T-cell (primary cell): ENCODE measurements at places on chromosomes 1 and 21. TPM values are rescaled to one million over a fixed set of nuclear protein-coding genes. Genes with fewer than 3 reads are reported as not detected.

TPTE gene
- total RNA-seq, result not detected

ERG gene
- total RNA-seq, result 0.66 TPM

IGSF3 gene
- total RNA-seq, result 0.30 TPM

LCE6A gene
- not detected for total RNA-seq

TBX15 gene
- total RNA-seq, result 0.12 TPM

ARHGEF10L gene
- 0.30 TPM for total RNA-seq

GRCh38 chr1:184272175-184272866, 114.5 kb upstream of the C1orf21 start:
- DNase-seq, result no peak

GRCh38 chr1:110480356-110481096, 29.6 kb downstream of the PROK1 start:
- DNase-seq, result no peak

- DNase-seq, result no peak
Measured at GRCh38 chr1:40438391-40439015, 11.8 kb upstream of the ZFP69B start.

GRCh38 chr21:39263372-39263771, 50.1 kb downstream of the BRWD1 start:
- no peak for DNase-seq

DNA sequence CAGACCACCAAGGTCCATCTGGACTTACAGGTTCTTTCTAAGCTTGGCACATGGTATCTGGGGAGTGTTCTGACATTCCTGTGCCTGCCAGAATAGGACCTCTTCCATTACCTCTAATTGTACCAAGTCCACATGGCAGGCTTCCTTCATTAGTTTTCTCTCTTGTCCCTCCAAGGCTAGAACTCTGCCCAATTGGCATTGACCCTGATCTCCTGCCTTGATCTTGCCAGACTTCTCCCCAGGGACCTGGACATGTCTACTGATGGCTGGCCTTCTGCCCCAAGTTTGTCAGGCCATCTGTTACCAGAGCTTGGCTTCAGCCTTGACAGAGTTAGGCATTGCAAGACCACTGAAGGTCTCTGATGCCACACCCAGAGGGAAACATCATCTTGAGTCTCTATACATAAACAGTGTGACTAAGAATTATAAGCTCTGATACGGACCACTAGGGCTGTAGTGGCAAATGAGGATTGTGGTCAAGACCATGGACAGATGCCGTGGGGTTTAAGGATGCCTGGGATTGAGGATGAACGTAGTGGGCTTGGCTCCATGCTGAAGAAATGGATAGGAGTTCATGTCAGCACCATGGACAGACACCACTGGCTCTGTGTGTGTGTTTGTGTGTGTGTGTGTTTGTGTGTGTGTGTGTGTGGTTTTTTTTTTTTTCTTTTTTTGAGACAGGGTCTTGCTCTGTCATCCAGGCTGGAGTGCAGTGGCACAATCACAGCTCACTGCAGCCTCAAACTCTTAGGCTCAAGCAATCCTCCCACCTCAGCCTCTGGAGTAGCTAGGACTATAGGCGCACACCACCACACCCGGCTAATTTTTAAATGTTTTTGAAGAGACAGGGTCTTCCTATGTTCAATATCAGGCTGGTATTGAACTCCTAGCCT, 19.5 kb upstream of the PSMB2 start:
- DNase-seq, result no peak

GRCh38 chr1:111988743-111989453, 570 bp downstream of the KCND3 start:
- no peak for DNase-seq

DNA sequence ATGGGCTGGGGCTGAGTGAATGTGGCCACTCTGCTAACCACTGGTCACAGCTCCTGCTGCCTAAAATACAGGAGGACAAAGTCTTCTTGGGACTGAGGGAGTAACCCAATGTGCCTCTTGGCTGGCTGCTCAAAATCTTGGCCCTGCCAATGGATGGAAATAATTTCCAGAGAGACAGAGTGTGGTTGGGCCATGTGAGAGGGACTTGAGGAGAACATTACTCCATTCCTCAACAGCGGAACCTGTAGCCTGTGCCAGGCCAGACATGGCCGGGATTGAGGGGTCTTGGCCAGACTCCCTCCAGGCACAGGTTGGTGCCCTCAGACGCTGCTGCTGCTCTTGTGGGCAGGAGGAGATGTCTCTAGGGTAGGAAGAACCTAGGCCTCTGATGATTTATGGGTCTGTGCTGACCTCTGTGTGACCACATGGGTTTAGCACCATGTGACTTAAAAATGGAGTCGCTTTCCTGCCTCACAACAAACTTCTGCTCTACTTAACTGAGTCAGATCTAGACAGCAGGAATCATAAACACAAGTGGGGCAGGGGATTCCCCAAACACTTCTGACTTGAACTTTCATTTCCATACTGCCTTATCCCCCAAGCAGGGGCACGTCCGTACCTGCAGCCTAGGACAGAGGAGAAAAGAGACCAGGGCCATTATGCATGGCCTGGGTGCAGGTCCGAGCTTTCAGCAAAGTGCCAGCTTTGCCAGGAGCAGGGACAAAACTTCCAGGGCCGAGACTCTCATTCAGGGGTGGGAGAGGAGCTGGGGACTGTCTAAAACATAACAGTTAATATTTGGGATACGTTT, 79.2 kb downstream of the CD34 start:
- no peak for DNase-seq

DNA sequence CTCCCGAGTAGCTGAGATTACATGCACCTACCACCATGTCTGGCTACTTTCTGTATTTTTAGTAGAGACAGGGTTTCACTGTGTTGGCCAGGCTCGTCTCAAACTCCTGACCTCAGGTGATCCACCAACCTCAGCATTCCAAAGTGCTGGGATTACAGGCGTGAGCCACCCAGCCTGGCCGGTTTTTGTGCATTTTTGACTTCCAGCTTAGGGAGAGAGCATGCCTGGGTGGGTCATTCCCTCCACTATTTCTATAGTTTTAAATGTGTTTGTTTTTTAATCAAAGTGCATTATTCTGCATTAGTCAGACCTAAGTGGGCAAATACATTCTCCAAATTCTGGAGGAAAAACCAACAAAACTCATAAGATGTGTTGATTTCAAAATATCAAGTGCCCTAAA, 207.4 kb upstream of the NRIP1 start:
- DNase-seq, result no peak

- DNase-seq, result no peak
Measured at GRCh38 chr1:119435052-119435451, 20.1 kb downstream of the HSD3B2 start.

- DNase-seq, result no peak
Measured at GRCh38 chr1:7565099-7565750, 205.9 kb upstream of the VAMP3 start.

DNA sequence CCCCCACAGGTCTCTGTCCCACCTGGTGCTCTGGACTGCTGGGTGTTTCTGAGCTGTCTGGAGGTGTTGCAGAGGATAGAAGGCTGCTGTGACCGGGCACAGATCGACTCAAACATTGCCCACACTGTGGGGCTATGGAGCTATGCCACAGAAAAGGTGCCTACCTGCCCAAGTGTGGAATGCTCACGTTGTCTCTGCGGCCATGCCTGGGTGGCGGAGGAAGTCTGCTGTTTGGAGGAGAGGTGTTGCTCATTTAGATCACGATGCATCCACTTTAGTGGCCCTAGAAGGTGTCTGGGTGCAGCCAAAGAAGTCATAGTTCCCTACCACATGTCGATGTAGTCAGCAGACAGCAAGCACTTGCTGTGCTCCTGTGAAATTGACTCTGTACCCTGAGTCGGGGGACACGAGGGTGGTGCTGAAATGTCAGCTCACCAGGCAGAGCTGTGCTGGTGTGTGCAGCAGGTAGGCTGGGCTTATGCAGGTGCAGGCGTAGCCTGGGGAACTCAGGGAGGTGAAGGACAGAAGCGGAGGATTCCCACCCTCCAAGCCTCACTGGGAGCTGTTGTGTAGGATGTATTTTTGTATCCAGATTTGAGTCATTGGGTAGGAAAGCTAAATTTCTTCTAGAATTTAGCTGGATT, 32.8 kb upstream of the PWP2 start:
- DNase-seq, result peak; percentile 33
